Cortex of kidney (tissue), 1 donor: ENCODE measurements at places on chromosomes 6 and 20.

GRCh38 chr6:16974387-16974673 is 127.5 kb upstream of the STMND1 start:
- DNase-seq, result no peak

DNA sequence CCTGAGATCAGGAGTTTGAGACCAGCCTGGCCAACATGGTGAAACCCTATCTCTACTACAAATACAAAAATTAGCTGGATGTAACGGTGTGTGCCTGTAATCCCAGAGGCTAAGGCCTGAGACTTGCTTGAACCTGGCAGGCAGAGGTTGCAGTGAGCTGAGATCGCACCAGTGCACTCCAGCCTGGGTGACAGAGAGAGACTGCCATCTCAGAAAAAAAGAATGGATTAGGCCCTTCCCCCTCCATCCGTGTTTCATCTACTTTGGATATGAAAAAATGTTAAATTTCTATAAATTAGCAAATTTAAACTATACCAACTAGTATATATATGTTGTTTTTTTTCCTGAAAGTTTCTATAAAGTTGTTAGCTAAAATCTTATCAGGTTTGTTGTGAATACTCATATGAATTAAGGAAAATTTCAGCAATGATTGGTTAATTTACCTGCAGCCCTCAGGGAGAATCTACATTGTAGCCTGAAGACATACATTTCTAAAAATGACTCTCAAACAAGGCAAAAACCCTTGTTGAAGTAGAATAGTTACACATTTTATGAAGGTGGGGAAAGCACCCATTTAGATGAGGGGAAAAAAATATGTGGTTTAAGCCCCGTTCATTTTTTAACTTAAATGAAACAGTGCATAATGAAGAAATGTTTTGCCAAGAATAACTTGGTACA is 120.9 kb downstream of the TIAM2 start:
- DNase-seq, result no peak

GRCh38 chr6:53795702-53796450 is 1.1 kb downstream of the LRRC1 start:
- DNase-seq, result no peak

GRCh38 chr20:35849706-35850105 is 77.9 kb downstream of the PHF20 start:
- no peak for DNase-seq

DNA sequence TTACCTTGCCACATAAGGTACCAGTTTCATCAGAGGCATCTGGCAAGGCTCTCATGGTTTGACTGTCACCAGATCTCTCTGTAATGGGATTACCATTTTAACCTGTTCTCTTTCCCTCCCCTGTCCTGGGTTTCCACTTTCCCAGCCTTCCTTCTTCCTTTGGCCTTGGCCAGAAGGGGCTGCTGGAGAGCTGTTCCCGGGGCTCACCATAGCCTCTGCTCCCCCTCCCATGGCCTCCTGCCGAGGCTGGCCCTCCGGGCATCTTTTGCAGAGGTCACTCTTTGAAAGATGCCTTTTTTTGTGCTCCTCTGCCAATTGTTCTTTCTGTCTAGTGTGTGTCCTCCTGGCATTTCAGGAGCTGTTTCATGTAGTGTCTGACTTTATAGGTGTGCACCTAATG is 100.7 kb upstream of the SCP2D1 start:
- no peak for DNase-seq

DNA sequence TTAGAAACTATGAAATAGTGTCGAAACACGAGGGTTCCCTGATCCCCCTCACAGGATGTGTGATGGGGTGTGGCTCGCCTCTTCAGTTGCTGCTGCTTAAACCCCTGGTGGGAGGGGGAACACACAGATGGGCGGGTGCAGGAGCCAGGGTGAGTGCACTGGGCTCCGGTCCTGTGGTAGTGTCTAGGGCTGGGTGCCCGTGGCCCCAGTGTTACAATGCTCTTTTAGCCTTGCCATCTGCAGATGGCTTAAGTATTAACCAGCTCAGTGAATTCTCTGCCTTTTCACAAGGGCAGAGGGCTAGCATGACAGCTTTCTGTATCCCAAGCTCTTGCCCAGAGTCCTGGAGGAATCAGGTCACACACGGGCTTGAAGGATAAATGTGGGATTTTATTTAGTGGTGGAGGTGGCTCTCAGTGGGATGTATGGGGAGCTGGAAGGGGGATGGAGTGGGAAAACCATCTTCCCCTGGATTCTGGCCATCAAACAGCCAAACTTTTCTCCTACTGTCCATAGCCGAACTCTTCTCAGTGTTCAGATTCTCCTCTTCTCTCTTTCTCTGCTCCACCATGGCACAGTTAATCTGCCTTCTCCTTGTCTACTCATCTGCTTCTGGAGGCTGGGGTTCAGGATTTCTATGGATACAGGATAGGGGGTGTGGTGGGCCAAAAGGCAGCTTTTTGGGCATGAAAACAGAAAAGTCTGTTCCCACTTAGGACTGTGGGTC is 659.0 kb downstream of the EPM2A start:
- no peak for DNase-seq

- DNase-seq, result no peak
These were observed 33.0 kb upstream of the POU5F1 start for GRCh38 chr6:31203345-31203979.

DNA sequence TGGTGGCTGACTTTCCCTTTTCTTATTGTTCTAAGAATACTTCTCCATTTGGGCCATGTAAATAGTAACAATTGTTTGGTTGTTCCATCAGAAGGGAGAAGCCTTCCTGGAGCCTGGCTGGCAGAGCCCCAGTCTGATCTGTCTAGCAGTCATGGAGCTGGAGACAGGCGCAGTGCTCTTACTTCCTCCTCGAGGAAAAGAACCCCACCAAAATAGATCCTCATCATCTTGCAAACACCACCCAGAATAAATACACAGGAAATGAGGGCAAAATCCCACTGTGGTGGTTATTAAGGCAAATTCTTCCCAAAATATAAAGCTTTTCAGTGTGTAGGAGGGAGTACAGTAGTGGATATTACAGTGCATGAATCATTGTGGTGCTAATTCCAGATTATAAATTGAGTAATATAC is 195.1 kb upstream of the SGK1 start:
- no peak for DNase-seq

GRCh38 chr6:24664046-24664987 is 2.4 kb downstream of the TDP2 start:
- no peak for DNase-seq

- no peak for DNase-seq
These were observed at the start of gene TCP11 for GRCh38 chr6:35141007-35141655. Gene TCP11 (minus strand): TSS chr6:35141339. CDS start chr6:35140870, 469 bp downstream.

DNA sequence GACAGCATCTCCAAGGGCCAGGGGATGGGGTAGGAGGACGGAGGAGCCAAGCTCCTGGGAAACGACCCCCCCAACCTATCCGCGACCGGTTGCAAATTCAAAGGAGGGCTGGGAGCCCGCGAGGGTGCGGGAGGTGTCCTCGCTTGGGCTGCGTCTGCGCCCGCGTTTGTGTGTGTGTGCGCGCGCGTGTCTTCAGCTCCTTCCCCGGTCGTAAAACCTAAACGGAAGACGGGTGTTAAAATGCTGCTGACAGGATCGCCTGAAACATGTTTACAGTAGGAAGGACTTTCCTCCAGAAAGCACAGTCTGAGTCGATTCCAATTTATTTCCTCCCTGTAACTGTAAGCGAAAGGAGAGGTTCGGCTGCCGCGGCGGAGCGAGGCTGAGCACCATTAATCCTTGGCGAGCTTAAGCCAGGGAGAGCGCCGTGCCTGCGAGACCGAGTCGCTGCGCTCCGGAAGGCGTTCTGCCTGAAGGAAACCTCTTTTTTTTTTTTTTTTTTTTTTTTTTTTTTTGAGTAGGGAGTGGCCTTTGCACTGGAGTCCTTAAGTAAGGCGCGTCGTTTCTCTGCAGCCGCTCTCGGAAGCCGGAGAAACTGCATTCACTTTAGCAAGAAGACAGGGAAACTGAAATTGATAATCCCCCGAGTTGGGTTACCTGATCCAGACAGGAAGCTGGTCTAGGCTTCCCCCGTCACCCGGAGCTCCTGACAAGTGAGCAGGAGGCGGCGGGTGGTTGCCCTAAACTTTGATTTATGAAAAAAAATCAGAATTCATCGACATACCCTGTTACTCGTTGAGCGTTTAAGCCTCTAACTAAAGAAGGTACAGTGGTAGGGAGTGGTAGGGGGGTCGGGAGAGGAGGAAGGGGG is 4.8 kb upstream of the SOX4 start:
- no peak for DNase-seq

GRCh38 chr20:32385541-32385940 is 27.4 kb downstream of the ASXL1 start:
- no peak for DNase-seq

DNA sequence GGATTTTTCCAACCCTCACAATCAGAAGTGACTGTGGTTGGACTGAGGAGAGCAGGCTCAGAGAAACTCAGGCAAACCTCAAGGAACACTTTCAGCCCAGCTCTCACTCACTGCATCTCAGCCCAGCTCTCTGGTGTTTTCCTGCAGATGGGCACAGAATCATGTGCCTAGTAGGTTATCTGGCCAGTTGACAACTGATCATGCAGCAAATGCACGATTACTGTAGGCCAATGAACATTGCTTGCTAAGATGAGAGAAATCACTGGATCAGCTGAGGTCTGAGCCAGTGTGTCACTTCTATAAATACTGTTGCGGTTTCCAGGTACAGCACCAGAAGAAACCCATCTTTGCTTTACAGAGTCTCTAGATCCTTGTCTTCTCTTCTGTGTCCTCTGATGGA is 540.5 kb downstream of the CD83 start:
- no peak for DNase-seq
